ENCODE measurements at places on chromosomes 6 and 20.

DNA sequence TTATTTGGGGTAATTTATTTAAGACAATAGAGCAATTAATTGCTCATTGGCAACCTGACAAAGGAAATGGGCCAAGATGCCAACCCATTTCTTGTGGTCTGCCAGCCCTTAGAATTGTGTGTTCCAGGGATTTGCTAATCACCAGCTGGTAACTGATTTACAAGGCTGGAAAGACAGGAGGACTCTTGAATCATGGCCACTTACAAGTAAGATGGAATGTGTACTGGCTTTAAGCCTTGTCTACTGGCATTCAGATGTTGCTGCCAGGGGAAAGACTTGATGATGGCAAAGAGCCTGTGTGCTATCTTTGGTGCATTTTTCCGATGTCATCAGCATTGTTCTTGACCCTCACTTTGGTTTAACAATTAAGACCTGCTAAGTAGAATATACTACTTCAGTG, 91.0 kb downstream of the BCKDHB start:
- DNase-seq: no peak

- DNase-seq: no peak
These were observed 127.2 kb downstream of the CD109 start for GRCh38 chr6:73823046-73823735.

DNA sequence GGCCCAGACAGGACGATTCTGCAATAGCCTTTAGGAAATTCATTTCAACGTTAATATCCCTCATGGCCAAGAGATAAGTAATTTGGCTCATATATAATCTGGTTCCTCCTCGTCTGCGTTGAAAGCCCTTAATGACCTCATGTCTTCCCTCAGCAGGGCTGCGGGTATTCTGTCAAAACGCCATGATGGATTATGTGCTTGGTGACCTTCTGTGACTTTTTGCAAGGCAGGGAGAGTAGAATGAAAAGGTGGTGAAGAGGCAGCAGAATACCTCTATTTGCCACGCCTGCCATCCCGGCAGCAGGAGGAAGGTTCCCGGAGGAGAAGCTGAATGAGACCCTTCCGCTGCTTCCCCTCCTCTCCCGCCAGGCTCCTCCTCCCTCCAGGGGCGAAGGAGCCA, 41.1 kb upstream of the SPACA1 start:
- DNase-seq: no peak

DNA sequence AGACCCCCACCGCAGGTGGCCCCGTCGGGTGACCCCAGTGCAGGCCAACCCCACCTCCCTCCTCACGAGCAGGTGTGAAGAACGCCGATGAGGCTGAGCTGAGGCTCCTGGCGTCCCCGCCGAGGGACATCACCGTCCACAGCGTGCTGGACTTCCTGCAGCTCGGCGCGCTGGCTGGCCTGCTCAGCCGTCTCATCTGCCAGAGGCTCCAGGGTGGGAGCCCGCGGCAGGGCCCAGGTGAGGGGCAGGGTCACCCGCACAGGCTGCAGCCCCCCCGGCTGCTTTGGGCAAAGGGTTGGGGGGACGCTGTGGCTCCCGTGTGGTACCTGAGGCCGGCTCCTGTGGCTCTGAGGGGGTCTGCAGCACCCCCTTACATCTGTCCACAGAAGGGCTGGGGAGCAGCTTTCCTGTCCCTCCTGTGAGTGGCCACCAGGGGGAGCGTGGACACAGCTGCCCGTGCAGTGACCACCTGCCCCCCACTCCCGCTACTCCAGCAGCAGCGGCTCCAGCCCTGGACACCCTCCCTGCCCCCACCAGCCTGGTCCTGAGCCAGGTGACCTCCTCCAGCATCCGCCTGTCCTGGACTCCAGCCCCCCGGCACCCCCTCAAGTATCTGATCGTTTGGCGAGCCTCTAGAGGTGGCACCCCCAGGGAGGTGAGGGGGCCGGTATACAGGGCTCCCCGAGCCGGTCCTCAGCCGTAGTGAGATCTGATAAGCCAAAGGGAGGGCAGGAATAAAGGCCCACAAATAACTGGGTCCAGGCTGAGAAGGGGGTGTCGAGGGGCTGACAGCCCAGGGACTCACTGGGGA, 16.5 kb downstream of the COL20A1 start:
- no peak for DNase-seq

- no peak for DNase-seq
These were observed 52.4 kb upstream of the ERVFRD-1 start for GRCh38 chr6:11163932-11164331.

All from stimulated activated CD8-positive, alpha-beta memory T cell treated with anti-CD3 and anti-CD28 coated beads, Interleukin-15, amount 100 ng/mL, for 48 hours (primary cell).